ENCODE measurements at places on chromosomes 12 and 14. TPM values are rescaled to one million over a fixed set of nuclear protein-coding genes. Genes with fewer than 3 reads are reported as not detected.
A peak's percentile ranks its signal among the peaks of the same experiment; 100 is the strongest.

GRCh38 chr12:41545761-41546160 is 357.6 kb downstream of the PDZRN4 start:
- no peak for DNase-seq
- H3K36me3 ChIP-seq = no peaks in the 10 kb centered on the region
- H3K4me1 ChIP-seq = no peaks in the 10 kb centered on the region
- H3K27me3 ChIP-seq = no peaks in the 10 kb centered on the region
- H3K27ac ChIP-seq = no peak overlapping the region

Gene SYNDIG1L
- not detected for total RNA-seq

- peak; percentile 72 for DNase-seq
- H3K4me3 ChIP-seq = peak overlapping the region; percentile 56
- no peaks in the 10 kb centered on the region for H3K36me3 ChIP-seq
- H3K4me1 ChIP-seq = peaks cover 18% of the 10 kb centered on the region
- peak overlapping the region; percentile 74 for H3K27ac ChIP-seq
Measured at GRCh38 chr14:20427231-20428009, 8.5 kb downstream of the KLHL33 start.

Gene NTN4
- total RNA-seq = 105 TPM

GRCh38 chr14:73149753-73150152 is 13.4 kb downstream of the PSEN1 start:
- H3K4me1 ChIP-seq = no peaks in the 10 kb centered on the region
- no peak overlapping the region for H3K4me3 ChIP-seq
- no peaks in the 10 kb centered on the region for H3K27me3 ChIP-seq
- H3K27ac ChIP-seq = no peak overlapping the region
- no peak for DNase-seq

Gene GLS2
- total RNA-seq = not detected
